Left lobe of liver (tissue), 2 donors: ENCODE measurements at places on chromosomes 4 and X.

GRCh38 chr4:90542216-90542615, 415.0 kb downstream of the CCSER1 start:
- no peak for DNase-seq

- DNase-seq, result no peak
Measured at GRCh38 chr4:145886871-145887240, 51.8 kb downstream of the ZNF827 start.

DNA sequence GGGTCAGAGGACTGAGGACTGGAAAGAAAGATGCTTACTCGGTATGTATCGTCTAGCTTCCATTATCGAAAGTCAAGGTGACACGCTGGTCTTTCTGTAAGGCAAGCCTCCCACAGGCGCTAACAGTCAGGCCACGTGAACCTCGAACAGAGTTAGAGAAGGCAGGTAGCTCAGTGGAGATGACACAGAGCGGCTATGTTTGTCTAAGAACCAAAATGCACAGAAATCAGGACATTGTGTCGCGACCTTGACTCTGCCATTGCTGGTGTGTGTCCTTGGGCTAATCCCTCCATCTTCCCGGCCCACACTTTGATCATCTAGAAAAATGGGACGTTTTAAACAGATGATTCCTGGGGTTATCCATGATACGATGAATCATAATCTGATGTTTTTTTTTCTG, 40.3 kb downstream of the IRF2 start:
- no peak for DNase-seq

GRCh38 chr4:13984991-13985800, 357.7 kb upstream of the BOD1L1 start:
- no peak for DNase-seq

GRCh38 chrX:111687305-111687704, 6.3 kb downstream of the ALG13 start:
- no peak for DNase-seq

GRCh38 chr4:84189144-84189543, 309.9 kb downstream of the NKX6-1 start:
- DNase-seq, result no peak

GRCh38 chrX:87006561-87006960, 511.0 kb upstream of the KLHL4 start:
- DNase-seq, result no peak

DNA sequence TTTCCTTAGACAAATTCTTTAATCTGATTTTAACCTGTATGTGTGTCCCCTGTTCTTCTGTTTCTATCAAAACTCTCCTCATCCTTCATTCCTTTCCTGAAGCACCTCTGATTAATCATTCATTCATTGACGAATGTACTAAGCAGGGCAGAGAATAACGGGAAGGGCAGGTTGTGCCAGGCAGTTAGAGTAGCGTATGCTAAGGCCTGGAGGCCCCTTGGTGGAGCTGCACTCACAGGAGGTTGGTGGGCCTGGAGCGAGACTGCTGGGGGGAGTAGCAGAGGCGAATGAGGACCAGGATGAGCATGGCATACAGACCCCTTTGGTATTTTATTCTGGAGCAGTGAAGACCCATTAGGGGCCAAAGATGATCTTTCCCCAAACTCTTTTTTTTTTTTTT, 22.5 kb downstream of the PTTG2 start:
- DNase-seq, result no peak

GRCh38 chr4:55736605-55737183, 82.9 kb upstream of the EXOC1L start:
- DNase-seq, result no peak

DNA sequence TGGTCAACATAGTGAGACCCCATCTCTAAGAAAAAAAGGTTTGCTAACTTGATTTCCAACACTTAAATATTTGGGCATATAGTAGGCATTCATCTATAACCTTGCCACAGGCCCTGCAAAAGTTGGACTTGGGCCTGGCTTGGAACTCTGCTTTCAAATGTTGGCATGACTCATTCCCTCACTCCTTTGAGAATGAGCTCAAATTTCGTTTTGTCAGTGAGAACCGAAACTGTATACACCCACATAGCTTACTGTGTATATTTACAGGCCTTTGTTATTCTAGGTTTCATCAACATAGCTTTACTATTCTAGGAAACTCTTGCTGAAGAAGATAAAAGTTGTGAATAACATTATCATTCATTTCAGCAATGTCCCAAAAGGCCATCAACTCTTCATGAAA, 88.7 kb upstream of the ELOVL6 start:
- no peak for DNase-seq

- DNase-seq, result no peak
Measured at GRCh38 chrX:57596516-57596915, 4.7 kb downstream of the ZXDB start.

DNA sequence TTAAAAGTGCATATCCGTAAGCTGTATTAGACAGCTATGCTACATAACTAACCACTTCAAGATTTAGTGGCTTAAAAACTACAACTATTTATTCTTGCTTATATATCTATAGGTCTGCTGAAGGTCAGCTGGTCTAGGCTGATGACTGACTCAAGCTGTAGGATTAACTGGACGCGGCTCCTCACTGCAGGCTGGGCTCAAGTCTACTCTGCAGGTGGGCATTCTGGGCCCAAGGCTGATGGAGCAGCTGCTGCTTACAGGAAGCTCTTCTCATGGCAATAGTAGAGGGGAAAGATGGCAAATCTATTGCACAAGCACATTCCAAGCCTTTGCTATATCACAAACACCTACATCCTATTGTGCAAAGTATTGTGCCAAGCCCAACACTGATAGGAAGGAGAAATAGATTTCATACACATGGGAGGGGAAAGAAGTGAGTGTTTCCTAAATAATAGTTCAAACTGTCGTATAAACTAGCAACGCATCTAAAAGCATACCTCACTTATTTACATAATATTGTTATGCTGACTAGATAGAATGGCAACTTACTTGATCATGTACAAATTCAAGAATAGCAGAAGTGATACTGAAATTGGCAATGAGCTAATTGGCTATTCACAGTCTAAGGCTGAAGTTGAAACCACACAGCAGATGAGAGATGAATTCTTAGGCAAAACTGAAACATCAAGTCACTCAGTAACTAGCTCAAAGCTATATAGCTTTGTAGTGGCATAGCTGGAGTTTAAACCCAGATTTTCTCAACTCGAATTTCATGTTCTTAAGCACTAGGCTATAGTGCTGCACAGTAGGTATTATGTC, 263.8 kb downstream of the NKX6-1 start:
- no peak for DNase-seq

DNA sequence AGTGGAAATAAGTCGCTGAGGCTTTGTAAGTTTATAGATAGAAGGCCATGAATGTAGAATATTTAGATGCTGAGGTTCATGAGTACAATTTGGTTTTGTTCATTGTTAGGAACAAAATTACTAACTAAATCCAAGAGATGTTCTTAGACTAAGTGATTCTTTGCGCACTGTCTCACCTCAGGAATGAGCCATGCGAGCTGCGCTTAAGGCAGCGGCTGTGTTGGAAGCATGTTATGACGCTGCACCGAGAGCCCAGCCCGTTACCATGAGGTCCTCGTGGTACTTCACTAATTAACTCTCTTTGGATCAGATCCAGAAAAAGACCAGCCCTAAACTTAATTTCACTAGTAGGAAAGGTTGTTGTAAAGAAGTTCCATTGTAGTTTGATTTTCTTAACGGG, 166.2 kb downstream of the RAPGEF2 start:
- DNase-seq, result no peak

DNA sequence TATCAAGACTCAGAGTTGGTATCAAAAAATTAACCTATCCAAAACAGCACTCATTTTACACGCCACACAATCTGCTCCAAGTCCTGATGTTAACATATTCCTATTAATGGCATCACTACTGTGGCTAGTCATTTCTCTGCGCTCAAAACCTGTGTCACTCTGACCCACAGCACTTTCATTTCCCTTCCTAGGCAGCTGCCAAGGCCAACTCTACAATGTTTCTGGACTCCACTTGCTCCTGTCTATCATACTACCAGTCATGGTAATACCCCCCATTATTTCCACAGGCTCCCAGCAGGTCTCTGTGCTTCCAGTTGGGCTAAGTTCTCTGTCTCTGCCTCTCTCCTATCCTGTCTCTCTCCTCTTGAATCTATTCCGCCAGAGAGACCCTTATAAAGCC, 323.6 kb downstream of the NR3C2 start:
- no peak for DNase-seq

DNA sequence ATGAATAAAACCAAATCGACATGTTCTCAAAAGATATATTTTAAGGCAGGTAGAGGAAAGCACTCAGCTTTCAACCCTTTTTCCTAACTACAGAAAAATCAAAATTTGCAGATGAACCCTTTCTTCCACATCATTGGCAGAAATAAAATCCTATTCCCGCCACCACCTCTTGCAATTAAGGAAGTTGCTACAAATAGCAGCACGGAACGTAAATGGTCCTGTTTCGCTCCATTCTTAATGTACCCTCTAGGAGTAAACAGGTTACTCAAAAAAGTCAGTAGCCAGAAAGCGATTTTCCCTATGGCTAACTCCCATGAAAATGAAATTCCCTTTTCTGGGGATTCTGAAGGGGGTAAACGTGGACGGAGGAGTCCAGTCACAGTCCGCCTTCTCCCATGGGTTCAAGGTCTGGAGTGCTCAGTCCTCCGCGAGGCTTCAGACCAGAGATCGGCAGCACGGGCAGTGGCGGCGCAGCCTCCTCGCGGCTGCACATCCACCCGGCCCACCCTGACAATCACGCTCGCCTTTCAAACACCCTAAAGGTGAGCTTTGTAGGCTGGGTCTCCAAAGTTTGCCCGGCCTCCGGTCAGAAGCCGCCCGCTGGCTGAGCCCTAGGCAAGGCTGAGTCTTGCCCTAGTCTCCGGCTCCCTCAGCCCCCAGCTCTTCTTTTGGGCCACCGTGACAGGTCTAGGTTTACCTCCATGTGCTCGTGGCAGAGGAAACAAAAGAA, 1.8 kb downstream of the ATP11C start:
- DNase-seq, result peak; percentile 48

DNA sequence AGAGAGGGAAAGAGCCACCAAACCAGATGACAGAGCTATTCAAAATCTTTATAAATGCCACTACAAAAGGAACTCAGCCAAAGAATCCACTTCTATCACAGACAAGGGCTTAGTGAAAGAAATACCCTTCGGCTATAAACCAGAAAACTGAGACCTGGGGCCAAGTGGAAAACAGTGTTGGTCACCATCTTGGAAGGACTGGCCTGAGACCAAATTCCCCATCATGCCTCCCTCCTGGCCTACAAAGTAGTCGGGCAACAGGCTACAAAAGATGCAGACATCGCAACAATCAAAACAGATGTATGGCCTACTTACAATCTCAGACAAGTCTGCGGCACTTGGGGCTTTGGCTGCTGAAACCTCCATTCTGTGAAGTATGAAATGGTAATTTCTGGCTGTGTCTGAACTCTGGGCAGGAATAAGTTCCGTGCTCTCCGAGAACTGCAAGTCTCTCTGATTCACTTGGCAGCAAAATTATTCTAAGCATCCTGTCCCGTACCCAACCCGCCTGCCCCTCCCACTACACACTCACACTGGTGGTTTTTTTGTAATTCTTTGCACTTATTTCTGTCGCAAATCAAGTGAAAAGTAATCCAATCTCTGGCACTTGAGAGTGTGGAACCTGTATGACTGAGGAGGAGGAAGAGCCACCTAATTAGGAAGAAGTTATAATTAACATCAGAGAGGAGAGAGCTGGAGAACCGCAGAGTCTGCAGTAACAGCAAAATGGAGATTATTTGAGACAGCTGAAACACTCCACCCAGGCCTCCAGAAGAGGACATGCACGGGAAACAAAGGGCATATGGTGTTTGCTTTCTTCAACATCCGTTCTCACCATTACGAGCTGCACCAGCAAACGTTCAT, 87.8 kb downstream of the SH3KBP1 start:
- no peak for DNase-seq

- DNase-seq, result no peak
Measured at GRCh38 chr4:135282676-135283075, 1081.1 kb upstream of the PABPC4L start.

DNA sequence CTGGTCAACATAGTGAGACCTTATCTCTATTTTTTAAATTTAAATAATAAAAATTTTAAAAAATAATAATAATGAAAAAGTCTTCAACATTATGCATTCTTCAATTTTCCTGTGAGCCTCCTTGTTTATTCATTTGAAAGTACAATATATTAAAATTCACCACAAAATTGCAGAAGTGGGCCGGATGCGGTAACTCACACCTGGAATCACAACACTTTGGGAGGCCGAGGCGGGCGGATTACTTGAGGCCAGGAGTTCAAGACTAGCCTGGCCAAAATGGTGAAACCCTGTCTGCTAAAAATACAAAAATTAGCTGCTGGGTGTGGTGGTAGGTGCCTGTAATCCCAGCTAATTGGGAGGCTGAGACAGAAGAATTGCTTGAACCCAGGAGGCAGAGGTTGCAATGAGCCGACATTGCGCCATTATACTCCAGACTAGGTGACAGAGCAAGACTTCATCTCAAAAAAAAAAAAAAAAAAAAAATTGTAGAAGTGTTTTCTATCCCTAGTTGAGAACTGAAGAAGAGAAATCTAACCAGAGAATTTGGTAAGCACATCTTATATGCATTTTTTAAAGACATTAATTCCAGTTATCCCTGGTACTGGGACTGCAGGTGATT, 56.9 kb downstream of the RBM47 start:
- no peak for DNase-seq

DNA sequence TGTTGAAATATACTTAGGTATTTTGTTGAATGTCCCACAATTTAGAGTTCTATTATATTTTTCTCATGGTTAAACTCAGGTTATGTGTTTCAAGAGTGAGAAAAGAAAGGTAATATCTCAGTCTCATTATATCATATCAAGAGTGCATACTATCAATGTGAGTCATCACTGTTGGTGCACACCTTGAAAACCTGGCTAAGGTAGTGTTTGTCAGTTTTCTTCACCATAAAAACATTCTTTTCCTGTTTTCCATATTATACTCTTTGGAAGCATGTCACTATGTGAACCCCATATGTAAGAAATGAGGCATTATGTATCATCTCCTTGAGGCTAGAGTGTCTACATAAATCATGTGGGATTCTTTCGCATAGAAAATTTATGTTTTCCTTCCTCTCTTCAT, 307.6 kb upstream of the CTSO start:
- no peak for DNase-seq

DNA sequence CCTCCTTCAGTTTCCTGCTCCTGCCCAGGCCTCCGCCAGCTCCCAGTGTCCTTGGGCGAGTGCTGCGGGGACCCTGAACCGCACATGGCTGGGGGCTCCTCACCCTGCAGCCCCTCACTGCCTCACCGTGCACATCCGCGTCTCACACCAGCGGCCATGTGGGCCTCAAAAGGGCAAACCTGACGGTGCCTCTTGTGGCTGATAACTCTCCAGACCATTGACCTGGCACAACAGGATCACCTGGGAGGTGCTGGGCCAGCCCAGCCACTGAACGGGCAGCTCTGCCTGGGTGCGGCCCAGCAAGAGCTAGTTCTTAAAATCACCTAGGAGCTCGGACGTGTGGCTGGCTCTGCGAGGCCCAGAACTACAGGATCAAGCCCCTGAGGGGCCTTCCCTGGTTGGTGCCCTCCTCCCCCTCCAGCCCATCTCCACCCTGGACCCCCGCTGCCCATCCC, 4.1 kb upstream of the S100P start:
- DNase-seq, result peak; percentile 63

GRCh38 chr4:144647590-144647989, 1.6 kb downstream of the HHIP start:
- no peak for DNase-seq

GRCh38 chrX:23855569-23855968, 52.2 kb downstream of the APOO start:
- no peak for DNase-seq

GRCh38 chr4:57100979-57101651, 9.1 kb downstream of the IGFBP7 start:
- no peak for DNase-seq
